SJSA1 (cell line): ENCODE measurements at places on chromosomes 1 and 21. TPM values are rescaled to one million over a fixed set of nuclear protein-coding genes. Genes with fewer than 3 reads are reported as not detected.

- peak; percentile 98 for DNase-seq
These were observed 146.1 kb upstream of the FGGY start for GRCh38 chr1:59150577-59151386.

DNA sequence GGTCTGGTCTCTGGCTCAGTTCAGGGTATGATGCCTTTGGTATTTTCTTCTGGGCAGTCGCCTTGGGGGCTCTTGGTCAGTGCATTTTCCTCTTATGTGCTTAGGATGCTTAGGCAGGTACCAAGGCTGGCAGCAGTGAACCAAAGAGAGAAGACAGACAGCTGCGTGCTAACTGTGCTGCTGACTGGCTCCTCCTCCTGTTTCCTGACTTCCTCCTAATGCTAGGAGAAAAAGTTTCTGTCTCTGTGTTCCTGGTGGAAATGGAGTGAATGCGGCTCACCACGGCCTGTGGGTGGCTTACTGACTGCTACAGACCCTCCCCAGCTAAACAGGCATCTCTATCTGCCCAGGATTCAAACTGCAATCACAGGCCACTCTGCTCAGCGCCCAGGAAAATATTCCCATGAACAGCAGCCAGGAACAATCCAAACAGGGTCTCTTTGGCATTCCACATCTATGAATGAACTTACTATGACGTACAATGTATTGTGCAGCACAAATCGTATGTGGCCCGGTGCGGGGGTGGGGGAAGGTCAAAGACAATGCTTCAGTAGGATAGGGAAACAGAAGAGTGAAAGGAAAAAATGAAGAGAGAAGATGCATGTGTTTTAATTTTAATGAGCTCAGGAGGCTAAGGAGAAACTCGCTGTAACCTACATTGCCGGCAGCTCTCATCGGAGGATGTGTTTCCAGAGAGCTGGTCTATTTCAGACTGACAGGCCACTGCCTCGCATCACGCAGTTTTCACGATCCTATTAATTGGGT, 2.8 kb downstream of the ABCG1 start:
- peak; percentile 90 for DNase-seq

TMEM79 gene
- total RNA-seq: 0.69 and 1.9 TPM in 2 replicates

HSD3B1 gene
- total RNA-seq: not detected in 2 replicates

GRCh38 chr1:117128323-117129079, 7.0 kb upstream of the TRIM45 start:
- DNase-seq: no peak

GRCh38 chr1:44826375-44827196, 16.5 kb downstream of the PTCH2 start:
- no peak for DNase-seq
